PC-3 (cell line): ENCODE measurements at places on chromosomes 6 and 20. TPM values are rescaled to one million over a fixed set of nuclear protein-coding genes. Genes with fewer than 3 reads are reported as not detected.

Gene ADNP
- total RNA-seq = 27.5 and 45.0 TPM in 2 replicates

GRCh38 chr6:41692730-41693129 is 42.7 kb downstream of the TFEB start:
- no peak for DNase-seq

Gene KCNQ2
- total RNA-seq = not detected in 2 replicates

DNA sequence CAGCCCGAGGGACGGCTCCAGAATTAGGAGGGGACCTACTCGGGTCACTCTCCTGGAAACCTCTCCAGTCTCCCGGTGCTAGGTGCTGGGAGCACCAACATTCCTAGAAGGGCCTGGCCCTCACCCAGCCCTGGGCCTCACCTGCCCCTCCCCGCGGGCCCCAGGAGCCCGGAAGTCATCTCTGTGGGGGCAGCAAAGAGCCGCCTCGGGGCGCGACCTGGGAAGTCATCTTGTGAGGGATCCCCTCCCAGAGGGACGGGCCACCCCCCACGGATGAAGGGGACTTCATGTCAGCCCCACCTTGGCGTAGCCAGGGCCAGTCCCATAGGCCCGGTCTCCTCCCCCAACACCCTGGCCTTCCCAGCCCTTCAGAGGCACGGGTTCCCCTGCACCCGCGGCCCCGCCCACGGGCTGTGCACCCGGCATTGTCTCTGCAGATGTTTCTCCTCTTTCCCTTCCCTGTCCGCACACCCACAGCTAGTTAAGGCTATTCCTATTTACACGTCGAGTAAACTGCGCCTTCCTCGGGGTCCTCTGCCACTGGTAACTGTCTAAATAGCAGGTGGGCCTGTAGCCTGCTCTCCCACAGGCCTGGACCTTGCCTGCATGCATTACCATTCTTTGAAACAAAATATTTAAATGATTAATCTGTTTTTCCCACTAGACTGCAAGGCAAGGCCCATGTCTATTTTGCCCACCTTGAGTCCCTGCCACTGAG is 896 bp upstream of the RNASET2 start:
- DNase-seq = no peak

GRCh38 chr20:63461104-63461763 is 11.2 kb downstream of the KCNQ2 start:
- DNase-seq = peak; percentile 34

GRCh38 chr6:159513074-159513720 is 179.8 kb downstream of the SOD2 start:
- DNase-seq = no peak

DNA sequence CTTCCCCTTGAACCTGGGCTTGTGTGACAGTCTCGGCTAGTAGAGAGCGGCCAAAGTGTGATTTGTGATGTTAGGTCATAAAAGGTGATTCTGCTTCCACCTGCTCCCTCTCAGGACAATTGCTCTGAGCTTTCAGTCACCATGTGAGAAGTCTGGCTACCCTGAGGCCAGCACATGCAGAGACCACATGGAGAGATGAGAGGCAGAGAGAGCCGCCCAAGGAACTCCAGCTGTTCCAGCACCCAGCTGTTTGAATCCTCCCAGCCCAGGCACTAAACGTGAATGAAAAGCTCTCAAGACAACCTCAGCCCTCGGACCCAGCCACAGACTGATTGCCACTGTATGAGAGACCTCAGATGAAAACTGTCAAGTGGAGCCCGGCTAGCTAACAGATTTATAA is 143.4 kb upstream of the EEF1E1 start:
- DNase-seq = no peak
